IMR-90 (cell line): ENCODE measurements at places on chromosomes 2 and 18. TPM values are rescaled to one million over a fixed set of nuclear protein-coding genes. Genes with fewer than 3 reads are reported as not detected.

- H3K36me3 ChIP-seq: no peaks in the 10 kb centered on the region
- H3K27me3 ChIP-seq: no peaks in the 10 kb centered on the region; the same call in 1 of the 2 replicates
- H3K27ac ChIP-seq: no peak overlapping the region
Measured at GRCh38 chr18:76502551-76502950, 7.5 kb upstream of the ZNF516 start.

SLC23A3 gene
- total RNA-seq: under 0.01 and 0.18 TPM in 2 replicates

DNA sequence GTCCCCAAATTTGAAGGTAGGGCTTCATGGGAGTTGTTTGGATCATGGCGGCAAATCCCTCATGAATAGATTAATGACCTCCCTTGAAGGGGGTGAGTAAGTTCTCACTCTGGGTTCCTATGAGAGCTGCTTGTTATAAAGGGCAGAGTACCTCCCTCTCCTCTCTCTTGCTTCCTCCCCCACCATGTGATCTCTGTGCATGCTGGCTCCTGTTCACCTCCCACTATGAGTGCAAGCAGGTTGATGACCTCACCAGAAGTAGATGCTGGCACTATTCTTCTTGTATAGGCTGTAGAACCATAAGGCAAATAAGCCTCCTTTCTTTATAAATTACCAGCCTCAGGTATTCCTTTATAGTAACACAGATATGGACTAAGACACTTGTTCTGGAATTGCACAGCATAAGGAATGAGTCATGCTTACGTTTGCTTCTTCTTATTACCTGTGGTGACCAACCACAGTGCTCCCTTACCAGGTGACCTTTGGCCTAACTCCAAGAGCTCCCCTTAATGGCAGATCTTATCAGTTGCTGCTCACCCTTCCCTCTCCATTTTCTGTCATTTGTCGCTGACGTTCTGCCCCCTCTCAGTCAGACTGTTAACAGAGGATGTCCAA lies 559.5 kb upstream of the GCFC2 start:
- no peak overlapping the region for H3K4me3 ChIP-seq
- DNase-seq: no peak
- no peaks in the 10 kb centered on the region for H3K36me3 ChIP-seq
- H3K4me1 ChIP-seq: no peaks in the 10 kb centered on the region
- no peak overlapping the region for H3K27ac ChIP-seq

DNA sequence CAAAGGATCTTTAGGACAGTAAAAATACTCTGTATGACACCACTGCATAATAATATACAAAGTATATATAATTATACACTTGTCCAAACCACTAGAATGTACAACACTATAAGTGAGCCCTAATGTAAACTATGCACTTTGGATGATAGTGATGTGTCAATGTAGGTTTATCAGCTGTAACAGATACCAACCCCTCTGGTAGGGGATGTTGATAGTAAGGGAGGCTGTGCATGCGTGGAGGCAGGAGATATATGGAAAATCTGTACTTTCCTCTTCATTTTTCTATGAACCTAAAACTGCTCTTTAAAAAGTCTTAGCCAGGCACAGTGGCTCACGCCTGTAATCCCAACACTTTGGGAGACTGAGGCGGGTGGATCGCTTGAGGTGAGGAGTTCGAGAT lies 37.5 kb upstream of the SP3 start:
- no peaks in the 10 kb centered on the region for H3K27me3 ChIP-seq
- peaks cover 5% of the 10 kb centered on the region; the same call in 1 of the 2 replicates for H3K4me1 ChIP-seq
- DNase-seq: no peak

- no peaks in the 10 kb centered on the region for H3K4me1 ChIP-seq
- H3K36me3 ChIP-seq: no peaks in the 10 kb centered on the region
- no peaks in the 10 kb centered on the region for H3K27me3 ChIP-seq
- no peak overlapping the region for H3K4me3 ChIP-seq
Measured at GRCh38 chr2:213476641-213477040, 192.4 kb downstream of the SPAG16 start.

- H3K4me3 ChIP-seq: no peak overlapping the region
- no peaks in the 10 kb centered on the region for H3K4me1 ChIP-seq
- H3K27me3 ChIP-seq: no peaks in the 10 kb centered on the region; the same call in 1 of the 2 replicates
- no peak for DNase-seq
- H3K27ac ChIP-seq: no peak overlapping the region
Measured at GRCh38 chr2:238104691-238105371, 4.7 kb downstream of the ESPNL start.

GRCh38 chr2:18074476-18074875 lies 196.0 kb downstream of the KCNS3 start:
- no peak overlapping the region for H3K27ac ChIP-seq
- no peak overlapping the region for H3K4me3 ChIP-seq
- no peaks in the 10 kb centered on the region for H3K36me3 ChIP-seq
- no peaks in the 10 kb centered on the region for H3K4me1 ChIP-seq
- peaks cover 3% of the 10 kb centered on the region; the same call in 1 of the 2 replicates for H3K27me3 ChIP-seq
- DNase-seq: peak; percentile 12

DNA sequence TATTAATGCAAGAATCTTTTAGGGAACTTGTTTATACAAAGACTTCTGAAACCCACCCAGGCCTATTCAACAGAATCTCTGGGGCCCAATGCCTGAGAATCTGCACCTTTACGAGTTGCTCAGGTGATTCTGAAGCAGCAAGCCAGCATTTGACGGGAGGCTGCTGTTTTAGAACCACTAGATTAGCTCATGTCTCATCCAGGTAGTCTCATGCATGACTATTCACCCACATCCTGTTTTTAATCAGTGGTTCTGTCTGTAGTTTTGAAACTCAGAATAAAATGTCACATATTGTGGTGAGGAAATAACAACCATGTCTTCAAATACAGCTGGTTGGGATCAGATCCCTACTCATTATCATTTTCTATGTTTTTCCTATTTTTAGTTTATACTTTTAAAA lies 39.5 kb downstream of the CYTIP start:
- no peaks in the 10 kb centered on the region for H3K4me1 ChIP-seq
- H3K4me3 ChIP-seq: no peak overlapping the region
- H3K36me3 ChIP-seq: no peaks in the 10 kb centered on the region
- no peak overlapping the region for H3K27ac ChIP-seq
- DNase-seq: no peak
- no peaks in the 10 kb centered on the region for H3K27me3 ChIP-seq

ALPI gene
- total RNA-seq: not detected in 2 replicates
